Stimulated activated CD4-positive, alpha-beta T cell treated with anti-CD3 and anti-CD28 coated beads, Interleukin-1b, Interleukin-23, amount 100 ng/mL, for 1 hour (primary cell): ENCODE measurements at places on chromosomes 5 and 9.

GRCh38 chr5:125634216-125634835 lies 788.9 kb upstream of the GRAMD2B start:
- no peak for DNase-seq

- DNase-seq: no peak
Measured at GRCh38 chr9:1775230-1775629, 239.9 kb upstream of the SMARCA2 start.

DNA sequence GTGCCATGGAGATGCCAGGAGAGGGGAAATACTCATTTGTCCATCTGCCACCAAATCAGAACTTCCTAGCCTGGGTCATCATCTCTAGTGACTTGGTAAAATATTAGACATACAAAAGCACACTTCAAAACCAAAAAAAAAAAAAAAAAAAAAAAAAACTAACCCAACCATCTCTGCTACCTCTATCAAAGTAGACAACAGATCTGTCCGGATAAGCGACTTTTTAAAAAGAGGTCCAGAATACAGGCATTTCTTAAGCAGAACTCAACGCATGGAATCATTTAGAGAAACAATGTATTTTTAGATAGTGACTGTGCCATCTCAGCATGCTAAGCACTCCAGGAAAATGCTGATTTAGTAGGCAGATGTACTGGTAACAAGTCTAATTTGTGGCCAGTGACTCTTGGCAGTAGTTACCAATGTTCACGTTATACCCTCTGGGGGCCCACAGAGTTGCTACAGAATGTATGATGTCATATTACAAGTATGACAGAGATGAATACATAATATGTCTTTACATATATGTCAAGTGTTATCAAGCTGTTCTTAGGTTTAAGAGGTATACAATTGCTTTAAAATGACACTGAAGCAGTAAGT lies 107.8 kb downstream of the SMIM23 start:
- DNase-seq: no peak

DNA sequence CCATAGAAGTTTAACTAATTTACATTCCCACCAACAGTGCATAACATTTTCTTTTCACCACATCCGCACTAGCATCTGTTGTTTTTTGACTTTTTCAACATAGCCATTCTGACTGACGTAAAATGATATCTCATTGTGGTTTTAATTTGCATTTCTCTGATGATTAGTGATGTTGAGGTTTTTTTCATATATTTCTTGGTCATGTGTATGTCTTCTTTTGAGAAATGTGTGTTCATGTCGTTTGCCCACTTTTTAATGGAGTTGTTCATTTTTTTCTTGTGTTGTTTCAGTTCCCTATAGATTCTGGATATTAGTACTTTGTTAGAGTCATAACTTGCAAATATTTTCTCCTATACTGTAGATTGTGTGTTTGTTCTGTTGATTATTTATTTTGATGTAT lies 163.4 kb downstream of the FER start:
- no peak for DNase-seq

DNA sequence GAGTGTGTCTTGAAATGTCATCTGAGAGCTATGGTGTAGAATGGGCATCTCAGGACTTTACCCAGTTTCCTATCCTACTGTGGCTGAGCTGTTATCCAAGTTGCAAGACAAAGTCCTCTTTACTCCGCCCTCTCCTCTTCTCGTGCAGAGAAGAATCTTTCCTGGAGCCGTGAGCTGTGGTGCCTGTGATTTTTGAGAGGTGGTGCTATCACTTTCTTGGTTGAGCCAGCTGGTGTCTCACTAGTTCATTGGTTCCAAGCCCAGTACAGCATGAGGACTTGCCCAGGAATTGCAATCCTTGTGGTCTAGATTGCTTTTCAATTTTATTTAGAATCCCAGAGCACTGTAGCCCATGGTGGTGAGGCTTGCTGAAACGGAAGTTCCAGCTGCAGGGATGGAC lies 2300.3 kb downstream of the MAT2B start:
- DNase-seq: no peak

DNA sequence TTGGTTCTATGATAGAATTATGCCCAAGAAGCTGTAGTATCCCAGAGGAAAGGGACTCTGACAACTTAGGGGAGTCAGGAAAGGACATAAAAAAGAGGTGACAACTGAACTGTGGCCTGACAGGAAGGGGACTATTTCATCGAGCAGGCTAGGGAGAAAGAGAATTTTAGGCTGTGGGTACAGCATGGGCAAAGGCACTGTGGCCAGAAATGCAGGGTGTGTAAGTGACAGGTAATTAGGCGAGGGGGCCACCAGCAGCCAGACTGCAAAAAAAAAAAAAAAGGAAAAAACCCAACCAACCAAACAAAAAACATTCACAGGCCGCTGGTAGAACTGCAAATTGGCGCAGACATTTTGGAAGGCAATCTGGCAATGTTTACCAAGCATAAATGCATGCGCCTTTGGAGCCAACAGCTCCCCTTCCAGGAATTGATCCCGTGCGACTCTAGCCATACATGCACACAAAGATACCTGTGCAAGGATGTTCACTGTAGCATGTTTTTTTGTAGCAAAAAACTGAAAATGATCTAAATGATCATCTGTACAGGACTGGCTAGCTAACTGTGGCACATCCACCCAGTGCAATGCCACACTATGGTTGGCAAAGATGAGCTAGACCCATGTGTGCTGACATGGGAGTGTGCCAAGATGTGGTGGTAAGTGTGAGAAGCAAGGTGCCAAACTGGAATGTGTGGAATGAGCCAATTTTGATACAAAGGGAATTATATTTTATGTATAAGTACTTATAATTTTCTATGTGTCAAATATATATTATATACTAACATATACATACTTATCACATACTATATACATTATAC lies 1.1 kb downstream of the EIF4E1B start:
- no peak for DNase-seq

DNA sequence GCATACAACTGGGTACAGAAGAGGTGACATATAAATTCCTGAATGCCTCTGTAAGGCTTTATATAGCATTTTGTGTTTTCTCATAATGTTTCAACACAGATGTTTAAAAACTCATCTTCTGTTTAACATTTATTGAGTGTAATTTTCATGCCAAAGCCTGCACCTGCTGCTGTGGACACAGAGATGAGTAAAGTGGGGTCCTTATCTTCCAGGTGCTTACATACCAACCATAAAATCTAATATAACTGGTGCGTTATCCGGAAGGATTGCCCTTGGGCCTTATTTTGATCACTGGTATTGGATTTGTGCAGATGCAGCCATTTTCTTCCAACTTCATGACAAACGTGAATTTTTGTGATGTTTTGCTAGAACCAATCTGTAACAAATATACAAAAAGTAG lies 222.3 kb downstream of the DMRT2 start:
- DNase-seq: no peak

DNA sequence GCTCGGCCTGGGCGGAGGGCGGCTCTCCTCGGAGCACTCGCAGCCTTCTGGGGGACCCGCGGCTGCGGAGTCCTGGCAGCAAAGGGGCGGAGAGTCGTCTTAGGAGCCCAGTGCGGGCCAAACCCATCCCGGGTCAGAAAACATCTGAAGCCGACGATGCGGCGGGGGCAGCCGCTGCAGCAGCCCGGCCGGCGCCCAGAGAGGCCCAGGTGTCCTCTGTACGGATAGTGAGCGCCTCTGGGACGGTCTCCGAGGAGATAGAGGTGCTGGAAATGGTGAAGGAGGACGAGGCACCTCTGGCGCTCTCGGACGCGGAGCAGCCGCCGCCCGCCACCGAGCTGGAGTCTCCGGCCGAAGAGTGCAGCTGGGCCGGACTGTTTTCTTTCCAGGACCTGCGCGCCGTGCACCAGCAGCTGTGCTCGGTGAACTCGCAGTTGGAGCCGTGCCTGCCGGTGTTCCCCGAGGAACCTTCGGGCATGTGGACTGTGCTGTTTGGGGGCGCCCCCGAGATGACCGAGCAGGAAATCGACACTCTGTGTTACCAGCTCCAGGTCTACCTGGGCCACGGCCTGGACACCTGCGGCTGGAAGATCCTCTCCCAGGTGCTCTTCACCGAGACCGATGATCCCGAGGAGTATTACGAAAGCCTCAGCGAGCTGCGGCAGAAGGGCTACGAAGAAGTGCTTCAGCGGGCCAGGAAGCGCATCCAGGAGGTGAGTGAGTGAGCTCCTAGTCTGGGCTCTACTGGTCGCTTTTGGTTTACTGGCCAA lies 1.2 kb downstream of the JMY start:
- no peak for DNase-seq

GRCh38 chr9:107870927-107871680 lies 381.5 kb upstream of the KLF4 start:
- no peak for DNase-seq

- no peak for DNase-seq
Measured at GRCh38 chr5:116045821-116046220, 13.5 kb downstream of the ARL14EPL start.

DNA sequence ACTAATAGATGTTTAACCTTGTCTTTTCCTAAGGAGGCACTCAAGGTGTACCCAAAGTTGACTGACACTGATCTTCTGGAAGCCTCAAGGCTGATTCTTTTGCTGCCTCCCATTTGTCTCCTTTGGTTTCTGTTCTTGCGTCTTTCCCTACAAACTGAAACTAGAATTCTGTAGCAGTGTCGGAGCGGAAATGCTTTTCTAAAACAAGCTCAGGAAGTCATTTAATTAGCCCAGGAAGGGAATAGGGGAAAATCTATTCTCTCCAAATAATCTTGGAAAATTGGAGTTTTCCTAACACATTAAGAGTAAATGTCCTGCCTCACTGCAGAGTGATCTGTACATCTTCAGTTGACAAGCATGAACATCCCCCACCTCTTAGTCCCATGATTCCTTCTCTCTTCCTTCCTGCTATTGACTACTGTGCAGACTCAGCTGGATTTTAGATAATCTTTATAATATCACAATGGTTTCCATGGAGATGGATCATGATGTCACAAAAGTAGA lies 182.7 kb downstream of the NR3C1 start:
- no peak for DNase-seq

GRCh38 chr5:76292620-76293322 lies 110.3 kb upstream of the IQGAP2 start:
- no peak for DNase-seq

- DNase-seq: no peak
Measured at GRCh38 chr9:31824860-31825259, 559.6 kb upstream of the ACO1 start.

DNA sequence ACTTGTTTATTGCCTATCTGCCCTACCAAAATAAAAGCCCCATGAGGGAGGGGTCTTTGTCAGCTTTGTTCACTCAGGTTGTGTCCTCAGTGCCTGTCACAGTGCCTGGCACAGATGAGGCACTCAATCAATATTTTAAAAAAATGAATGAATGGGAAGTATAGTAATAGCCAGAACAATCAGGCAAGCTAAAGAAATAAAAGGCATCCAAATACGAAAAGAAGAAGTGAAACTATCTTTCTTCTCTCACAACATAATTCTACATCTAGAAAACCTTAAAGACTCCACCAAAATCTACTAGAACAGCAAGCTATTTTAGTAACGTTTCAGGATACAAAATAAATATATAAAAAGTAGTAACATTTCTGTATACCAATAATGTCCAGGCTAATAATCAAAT lies 37.8 kb upstream of the C5orf63 start:
- DNase-seq: no peak

- no peak for DNase-seq
Measured at GRCh38 chr5:111262815-111263214, 38.6 kb downstream of the CAMK4 start.

GRCh38 chr9:34963552-34963951 lies 5.5 kb downstream of the PHF24 start:
- DNase-seq: no peak

- DNase-seq: no peak
Measured at GRCh38 chr9:107613321-107613720, 123.8 kb upstream of the KLF4 start.

DNA sequence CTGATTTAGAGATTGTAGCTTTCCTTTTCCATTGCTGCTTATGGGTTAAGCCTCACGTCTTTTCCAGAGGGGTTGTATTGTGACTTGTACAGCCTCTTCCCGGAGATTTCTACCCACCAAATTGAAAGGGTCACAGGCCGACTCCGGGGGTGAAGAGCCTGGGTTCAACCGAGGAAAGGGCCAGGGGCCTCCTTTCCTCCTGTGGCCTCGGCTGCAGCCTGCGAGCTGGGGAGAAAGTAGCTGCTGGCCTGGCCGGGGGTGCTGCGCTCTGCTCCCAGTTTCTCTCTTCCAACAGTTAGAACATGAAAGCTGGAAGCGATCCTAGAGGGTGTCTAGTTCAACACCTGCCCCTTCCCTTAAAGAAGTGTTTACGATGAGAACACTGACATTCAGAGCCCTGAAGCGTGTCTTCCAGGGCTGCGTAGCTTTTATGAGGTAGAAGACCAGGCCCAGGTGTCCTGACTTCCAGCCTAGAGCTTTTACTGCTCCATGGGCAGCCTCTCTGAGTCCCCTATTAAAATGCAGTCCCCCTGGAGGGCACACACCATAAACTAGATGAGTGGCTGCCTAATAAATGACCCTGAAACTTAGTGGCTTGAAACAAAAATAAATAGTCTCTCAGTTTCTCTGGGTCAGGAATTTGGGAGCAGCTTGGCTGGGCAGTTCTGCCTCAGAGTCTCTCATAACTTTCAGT lies 56.9 kb downstream of the ACER2 start:
- DNase-seq: no peak

- no peak for DNase-seq
Measured at GRCh38 chr5:73412597-73412988, 36.0 kb downstream of the FOXD1 start.

- DNase-seq: no peak
Measured at GRCh38 chr9:115137526-115137925, 19.6 kb upstream of the TNC start.

GRCh38 chr5:74693191-74693590 lies 8.2 kb downstream of the HEXB start:
- DNase-seq: no peak

GRCh38 chr5:122141751-122142150 lies 12.4 kb downstream of the ZNF474 start:
- no peak for DNase-seq

GRCh38 chr9:121814594-121814993 lies 163.2 kb downstream of the DAB2IP start:
- no peak for DNase-seq

- DNase-seq: no peak
Measured at GRCh38 chr9:121198512-121199042, 3.1 kb downstream of the RAB14 start.

DNA sequence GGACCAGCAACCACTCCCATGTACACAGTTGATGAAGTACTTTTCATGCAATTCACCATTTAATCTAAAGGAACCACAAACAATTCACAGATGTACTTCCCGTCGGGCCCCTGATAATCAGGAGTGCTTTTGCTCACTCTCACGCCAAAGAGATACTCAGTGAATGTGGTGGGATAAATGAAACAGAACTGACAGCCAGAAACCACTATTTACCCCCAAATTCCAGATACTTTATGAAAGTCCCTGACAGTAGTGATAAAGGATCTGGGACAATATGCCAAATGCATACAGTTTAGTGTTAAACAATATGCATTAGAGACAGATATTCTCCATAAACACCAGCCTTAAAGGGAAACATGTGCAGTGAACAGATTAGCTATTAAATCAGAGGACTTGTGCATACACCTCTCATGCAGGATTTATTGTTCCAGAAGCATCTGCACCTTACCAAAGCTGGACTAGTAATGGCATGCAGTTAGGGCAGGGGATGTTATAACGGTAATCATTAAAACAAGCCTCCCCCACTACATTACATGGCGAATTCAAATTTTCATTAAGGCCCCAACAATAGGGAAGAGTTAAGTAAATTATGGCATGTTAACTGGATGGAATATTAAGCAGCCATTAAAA lies 74.0 kb upstream of the SLC25A51 start:
- no peak for DNase-seq
